ENCODE measurements at places on chromosomes 1 and 21.

- DNase-seq = no peak
These were observed 30.0 kb downstream of the BCAS2 start for GRCh38 chr1:114551400-114551799.

GRCh38 chr1:180612632-180613031, 19.2 kb upstream of the XPR1 start:
- no peak for DNase-seq

DNA sequence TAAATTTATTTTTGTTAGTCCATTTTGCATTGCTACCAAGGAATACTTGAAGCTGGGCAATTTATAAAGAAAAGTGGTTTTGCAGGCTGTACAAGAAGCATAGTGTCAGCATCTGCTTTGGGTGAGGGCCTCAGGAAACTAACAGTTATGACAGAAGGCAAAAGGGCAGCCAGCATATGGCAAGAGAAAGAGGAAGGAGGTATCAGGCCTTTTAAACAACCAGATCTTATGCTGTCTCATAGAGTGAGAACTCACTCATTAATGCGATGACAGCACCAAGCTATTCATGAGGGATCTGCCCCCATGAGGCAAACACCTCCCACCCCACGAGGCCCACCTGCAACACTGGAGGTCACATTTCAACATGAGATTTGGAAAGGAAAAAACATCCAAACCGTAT, 898.4 kb downstream of the KCNT2 start:
- DNase-seq = peak; percentile 12

- DNase-seq = peak; percentile 39
These were observed 50.3 kb downstream of the USP24 start for GRCh38 chr1:55164906-55165305.

- DNase-seq = no peak
These were observed 3.1 kb upstream of the OR10J1 start for GRCh38 chr1:159436469-159436868.

GRCh38 chr1:94383966-94384408, 34.2 kb upstream of the ABCD3 start:
- DNase-seq = no peak

Measured in hematopoietic multipotent progenitor cell treated with erythropoietin and hydrocortisone succinate and interleukin-3 and kit ligand, for 6 days (in vitro differentiated cells).